Activated T-cell treated with anti-CD3 and anti-CD28 coated beads, Interleukin-2, amount 50 U/mL, for 1 hour (primary cell): ENCODE measurements at places on chromosomes 12 and 14.
A peak's percentile ranks its signal among the peaks of the same experiment; 100 is the strongest.

DNA sequence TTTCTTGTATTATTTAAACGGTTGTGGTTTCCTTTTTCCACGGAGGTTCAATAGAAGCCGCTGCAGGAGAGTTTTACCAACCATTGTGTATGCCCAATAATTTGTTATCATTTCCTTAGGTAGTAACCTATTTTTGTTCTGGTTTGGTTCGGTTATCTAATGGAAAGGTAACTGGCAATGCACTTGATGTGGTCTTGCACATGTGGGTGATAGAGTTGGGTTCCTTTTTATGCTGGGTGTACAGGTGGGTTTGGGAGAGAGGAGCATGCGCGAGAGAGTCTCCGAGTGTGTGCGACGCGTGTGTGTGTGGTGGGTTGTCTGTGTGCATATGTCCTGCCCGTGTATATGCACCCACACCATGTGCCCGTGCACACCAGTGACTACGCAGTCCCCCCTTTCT is 102.7 kb upstream of the FKBP4 start:
- DNase-seq = no peak

DNA sequence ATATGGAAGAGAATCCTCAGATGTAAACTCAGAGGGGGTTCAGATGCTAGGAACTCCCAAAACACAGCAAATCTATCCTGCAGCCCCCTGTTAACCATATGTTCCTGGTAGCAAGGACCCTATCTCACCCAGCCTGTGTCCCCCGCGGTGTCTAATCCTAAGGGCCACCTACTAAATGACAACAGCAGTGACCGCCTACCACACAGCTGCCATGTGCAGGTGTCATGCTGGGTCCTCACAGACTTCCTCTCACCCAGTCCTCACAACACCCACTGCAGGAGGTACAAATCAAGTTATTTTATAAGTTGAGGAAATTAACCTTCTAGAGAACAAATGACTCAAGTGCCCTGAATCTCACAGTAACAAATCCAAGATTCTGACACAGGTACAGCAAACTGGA is 73.9 kb downstream of the ITPK1 start:
- no peak for DNase-seq

DNA sequence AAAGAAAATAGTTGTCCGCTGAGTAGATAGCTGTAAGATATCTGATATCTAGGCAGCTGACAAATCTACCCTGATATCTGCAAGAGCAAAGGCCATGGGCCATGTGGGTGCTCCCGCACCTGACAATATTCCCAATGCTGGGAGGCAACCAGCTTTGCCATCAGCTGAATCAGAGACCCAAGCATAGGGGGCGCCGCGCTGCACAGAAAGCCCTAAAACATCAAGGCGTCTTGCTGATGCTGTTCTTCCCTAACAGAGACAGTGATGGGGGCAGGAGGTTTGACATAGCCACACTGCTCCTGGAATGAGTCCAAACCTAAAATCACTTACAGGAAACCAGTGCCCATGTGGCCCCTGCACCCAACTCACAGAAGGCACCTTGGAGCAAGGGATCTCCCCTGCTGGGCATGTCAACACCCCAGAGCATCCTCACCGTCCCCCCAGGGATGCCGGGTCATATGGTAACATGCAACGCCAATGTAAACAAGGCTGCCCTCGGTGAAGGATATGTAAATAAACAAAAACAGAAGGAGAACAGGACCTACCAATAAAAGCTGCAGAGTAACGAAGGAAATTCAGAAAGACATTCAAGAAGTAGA is 199.5 kb downstream of the TMEM132D start:
- DNase-seq = no peak

DNA sequence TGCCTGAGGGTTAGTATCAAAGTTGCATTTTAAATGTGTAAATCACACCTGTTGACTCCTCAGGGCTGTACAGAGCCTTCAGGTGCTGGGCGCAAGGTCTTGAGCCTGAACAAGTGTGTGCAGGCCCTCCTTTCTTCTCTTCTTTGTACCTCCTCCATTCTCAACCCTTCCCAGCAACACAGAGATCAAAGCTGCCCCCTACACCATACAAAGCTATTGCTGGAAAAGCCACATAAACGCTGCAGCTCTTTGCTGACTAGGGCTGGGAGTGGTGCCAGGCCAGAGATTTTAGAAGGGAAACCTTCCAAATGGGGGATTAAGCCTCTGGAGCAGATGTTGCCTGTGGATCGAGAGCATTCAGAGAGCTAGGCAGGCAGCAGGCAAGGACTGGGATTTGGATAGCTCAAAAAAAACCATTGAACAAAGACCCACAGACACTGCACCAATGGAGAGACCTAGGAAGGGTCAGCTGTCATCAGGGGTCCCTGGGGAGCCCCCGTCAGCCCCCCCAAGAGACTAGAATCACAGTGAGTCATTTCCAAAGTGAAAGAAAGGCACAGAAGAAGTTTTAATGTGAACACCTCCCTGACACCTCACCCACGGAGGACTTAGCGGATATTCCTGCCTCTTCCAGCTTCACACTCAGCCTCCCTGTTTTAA is 18.2 kb upstream of the SUSD6 start:
- DNase-seq = no peak

DNA sequence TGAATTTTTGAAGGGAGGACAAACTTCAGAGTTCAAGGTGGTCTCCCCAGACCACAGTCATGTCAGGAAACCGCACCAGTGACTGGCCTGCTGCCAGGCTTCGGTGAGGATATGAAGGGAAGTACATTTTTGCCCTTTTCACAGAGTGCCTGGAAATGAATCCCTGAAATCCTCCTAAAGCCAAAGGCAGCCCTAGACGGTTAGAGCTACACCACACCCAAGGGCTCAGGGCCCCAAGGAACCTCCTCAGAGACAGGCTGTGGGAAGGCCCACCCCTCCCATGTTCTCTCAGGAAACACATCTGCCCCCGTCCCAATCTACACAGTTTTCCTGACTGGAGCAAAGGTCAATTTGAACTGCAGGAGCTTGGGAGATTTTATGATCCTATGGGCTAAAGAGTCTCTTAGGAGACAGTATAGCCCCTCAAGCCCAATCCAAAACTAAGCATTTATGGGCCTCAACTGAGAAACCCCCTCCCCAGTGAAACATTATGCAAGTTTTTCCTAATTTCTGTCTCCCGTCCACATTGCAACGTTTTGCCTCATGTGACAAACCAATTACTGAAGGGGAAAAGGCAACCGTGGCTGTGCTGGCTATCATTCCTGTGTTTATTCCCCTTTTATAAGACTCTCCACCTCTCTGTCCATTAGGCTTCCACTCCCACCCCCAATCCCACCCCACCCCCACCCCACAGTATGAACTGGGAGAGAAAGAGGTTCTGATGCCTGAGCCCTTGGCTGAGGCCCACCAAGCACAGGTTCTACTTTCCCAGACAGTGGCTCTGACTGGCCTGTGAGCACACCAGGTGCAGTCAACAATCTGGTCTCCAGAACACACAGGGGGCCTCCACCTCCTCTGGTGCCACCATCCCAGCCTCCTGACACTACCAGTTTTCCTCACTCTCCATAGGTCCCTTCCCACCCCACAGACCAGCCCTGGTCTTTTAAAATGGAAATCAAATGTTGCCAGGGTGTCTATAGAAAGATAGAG is 9.6 kb upstream of the RNASE1 start:
- no peak for DNase-seq

- no peak for DNase-seq
Observed at GRCh38 chr12:96015672-96016071, 19.5 kb upstream of the HAL start.

DNA sequence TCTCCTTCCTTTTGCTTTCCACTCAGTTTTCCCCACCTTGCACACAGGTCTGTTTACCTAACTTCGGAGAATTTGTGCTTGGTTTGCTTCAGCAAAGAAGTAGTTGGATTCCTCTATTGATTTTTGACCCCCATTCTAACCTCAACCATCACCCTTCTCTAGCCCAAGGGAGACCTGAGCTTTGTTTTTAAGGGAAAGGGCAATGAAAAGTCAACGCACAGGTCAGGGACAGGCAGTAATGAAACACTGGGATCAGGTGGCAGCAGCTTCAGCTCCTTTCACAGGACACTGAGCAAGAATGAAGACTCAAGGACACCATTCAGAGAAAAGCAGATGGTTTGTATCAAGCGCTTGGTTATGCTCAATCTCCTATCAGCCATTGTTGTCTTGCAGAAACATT is 46.9 kb upstream of the KRR1 start:
- DNase-seq = no peak

DNA sequence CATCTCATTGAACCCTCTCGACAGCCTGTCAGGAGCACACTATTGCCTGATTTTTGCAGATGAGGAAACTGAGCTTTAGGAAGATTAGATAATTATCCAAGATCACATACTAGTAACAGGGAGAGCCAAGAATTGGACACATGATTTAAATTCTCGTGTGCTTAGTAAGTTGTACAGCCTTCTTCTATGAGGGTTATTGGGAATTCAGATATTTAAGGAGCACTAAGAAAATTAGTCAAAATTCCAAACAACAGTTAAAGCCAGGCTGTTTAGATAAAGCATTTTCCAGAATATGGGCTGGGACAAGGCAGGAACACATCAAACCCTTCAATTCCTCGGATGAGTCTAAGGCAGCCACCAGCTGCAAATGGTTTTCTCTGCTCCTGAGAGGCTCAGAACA is 148.8 kb downstream of the TMEM30B start:
- DNase-seq = no peak

DNA sequence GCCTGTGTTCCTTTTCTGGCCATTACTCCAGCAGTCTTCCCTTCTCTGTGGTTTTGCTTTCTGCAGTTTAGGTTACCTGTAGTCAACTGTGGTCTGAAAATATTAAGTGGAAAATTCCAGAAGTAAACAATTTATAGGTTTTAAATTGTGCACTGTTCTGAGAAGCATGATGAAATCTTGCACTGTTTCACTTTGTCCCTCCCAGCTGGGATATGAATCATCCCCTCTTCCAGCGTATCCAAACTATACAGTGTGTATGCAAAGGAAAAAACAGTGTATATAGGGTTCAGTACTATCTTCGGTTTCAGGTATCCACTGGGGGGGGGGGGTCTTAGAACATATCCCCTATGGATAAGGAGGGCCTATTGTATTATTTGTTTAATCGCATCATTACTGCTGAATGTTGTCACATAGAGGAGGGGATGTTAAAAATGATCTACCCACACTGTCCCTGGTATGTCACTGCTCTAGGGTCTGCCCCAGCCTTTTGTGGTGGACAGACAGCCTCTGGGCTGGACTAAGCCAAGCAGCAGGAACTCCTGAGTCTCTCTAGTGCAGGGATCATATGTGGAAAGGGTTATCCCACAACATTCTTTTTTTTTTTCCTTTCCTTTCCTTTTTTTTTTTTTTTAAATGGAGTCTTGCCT is 109.1 kb upstream of the MAX start:
- DNase-seq = no peak

GRCh38 chr14:104984056-104984894 is 1.3 kb upstream of the CLBA1 start:
- DNase-seq = no peak

- no peak for DNase-seq
Observed at GRCh38 chr12:112418273-112418607, 507 bp upstream of the PTPN11 start.

- peak; percentile 38 for DNase-seq
Observed at GRCh38 chr12:53198486-53199110, 8.5 kb downstream of the ITGB7 start.

DNA sequence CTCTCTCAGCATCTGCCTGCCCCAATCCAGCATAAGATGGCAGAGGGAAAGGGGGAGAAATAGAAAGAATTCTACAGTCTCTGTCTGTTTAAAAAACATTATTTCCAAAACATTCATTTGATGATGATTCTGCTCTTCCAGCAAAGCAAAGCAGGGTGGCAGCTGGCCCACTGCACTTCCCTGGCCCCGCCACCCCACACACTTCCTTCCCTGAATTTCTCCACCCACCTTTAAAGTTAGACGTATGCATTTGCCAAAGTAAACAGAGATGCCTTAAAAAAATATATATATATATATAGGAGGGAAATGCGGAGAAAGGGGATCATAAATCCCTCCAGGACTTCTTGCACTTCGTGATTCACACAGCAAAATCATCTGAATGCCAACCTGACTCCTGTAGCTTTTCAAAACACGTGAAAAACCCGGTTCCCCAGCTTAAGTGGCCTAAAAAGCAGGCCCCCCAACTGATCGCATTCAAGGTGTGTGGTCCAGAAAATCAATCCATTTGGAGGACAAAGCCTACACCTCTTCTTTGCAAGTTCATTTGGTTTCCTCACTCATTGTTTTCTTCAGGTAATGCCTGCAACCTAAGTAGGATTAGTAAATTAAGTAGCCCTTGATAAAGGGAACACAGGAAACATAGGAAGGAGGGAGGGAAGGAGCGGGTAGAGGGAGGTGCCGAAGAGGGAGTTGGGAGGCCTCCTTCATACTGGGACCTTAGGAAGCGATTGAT is 68.8 kb downstream of the LLPH start:
- DNase-seq = no peak

GRCh38 chr14:101733211-101733610 is 28.3 kb upstream of the PPP2R5C start:
- no peak for DNase-seq

DNA sequence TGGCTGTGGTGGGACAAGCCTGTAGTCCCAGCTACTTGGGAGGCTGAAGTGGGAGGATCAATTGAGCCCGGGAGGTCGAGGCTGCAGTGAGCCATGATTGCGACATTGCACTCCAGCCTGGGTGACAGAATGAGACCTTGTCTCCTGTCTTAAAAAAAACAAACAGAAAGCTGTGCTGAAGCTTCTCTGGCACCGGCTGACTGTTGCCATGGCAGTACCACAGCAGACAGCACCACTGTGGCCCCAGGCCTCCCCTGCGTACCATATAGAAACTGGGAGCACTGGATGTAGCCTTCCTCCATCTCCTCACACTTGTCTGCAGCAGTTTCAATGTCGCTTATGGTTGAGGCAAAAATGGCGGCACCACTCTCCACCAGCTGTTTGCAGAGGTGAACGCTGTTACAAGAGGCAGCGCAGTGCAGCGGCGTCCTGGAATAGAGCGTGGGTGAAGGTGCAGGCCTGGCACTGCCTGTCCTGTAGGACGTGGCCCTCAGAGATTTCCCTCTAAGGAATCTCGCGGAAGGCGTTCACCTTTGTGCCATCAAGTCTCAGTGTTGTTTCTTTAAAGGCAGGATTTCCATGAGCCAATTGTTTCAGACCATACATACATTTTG is 21.9 kb downstream of the ZFYVE21 start:
- DNase-seq = no peak

DNA sequence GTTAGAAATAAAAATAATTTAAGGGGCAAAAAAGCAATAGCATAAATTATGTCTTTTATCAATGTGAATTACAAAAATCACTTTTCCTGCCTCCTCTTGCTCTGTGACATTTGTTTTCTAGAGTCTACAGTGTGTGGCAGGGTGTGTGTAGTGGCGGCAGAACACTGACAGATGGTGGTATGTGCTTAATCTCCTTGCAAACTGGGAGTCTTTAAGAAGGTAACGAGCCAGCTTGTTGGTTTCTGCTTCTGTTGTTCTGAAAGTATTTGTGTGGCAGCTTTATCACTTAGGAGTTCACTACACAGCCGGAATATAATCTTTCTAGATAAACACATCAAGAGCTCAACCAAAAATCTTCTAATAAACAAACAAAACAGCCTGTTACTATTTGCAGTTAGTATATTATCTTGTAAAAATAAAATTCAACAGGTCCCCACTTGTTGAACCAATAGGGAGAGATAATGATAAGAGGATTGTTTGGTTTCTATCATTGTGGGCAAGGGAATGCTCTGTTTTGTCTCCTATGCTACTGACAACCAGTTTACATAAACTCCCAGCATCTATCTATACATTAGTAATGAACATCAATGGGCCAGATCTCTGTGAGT is 13.0 kb downstream of the CDKL1 start:
- no peak for DNase-seq
